ENCODE measurements at places on chromosomes 7 and 10.

DNA sequence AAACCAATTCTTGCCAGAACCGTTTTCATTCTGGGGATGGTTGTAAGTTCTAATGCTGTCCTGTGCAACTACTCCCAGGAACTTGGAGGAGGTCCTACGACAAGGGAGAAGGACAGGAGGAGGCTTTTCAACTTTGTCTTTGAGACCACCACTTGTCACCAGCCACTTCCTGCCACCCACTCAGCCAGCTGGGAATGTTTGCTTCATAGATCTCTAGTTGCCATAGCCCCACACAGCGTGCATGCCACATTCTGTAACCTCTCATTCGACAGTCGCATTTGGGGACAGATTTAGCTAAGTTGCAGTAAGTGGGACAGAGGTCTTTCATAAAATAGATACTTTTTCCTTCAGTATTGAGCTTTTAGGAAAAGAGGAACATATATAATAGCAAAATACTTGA is 78.0 kb downstream of the TAF3 start:
- no peak for DNase-seq

DNA sequence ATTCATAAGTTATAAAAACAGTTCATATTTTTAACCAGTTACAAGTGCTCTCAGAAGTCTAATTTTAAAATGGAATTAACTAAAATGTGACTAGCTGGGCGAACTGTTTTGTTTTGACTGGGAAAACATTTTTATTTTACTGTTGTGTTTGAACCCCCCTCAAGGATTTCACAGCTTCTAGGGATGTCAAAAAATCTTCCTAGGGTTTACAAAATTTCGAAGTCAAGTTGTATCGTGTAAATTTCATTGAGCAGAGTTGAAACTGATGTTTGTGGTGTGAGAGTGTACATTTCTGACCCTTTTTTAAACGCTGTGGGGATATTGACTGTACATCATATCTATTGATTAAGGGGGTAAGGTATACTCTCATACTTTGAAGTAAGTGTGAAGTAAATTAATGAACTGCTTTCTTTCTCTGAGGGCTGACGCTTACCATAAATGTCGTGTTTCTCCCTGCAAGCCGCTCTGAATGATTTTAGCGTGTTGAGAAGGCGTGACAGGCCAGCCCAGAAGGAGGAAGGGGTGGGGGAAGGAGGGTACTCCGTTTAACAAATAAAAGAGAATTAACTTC is 1.8 kb upstream of the SP8 start:
- peak; percentile 31 for DNase-seq

GRCh38 chr7:22666732-22667131 is 60.3 kb upstream of the IL6 start:
- DNase-seq = no peak

- DNase-seq = peak; percentile 87
These were observed 97.9 kb upstream of the IKZF1 start for GRCh38 chr7:50206453-50207250.

DNA sequence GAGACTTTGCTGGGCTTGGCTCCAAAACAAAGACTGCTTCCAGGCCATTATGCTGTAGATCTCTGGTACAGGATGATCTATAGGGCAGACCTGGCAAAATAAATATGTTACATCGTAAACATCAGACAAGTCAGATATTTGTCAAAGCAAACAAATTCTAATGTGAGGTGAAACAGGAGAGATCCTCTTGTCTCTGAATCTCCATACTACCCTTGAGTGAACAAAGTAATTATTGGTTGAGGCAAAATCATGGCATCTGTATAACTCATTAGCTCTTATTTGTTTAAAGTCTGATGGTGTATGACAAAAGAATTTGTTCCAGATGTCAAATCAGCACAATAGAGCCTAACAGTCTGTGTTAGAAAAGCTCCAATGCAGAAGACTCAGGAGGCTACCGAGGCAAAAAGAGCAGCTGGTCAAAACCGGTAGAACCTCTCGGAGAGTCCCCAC is 1291.5 kb downstream of the TYW1 start:
- no peak for DNase-seq

- DNase-seq = no peak
These were observed 100.5 kb upstream of the PPIF start for GRCh38 chr10:79246606-79247275.

GRCh38 chr10:117400329-117400728 is 25.1 kb upstream of the PDZD8 start:
- no peak for DNase-seq

GRCh38 chr10:131979821-131980270 is 1.9 kb downstream of the BNIP3 start:
- DNase-seq = no peak

DNA sequence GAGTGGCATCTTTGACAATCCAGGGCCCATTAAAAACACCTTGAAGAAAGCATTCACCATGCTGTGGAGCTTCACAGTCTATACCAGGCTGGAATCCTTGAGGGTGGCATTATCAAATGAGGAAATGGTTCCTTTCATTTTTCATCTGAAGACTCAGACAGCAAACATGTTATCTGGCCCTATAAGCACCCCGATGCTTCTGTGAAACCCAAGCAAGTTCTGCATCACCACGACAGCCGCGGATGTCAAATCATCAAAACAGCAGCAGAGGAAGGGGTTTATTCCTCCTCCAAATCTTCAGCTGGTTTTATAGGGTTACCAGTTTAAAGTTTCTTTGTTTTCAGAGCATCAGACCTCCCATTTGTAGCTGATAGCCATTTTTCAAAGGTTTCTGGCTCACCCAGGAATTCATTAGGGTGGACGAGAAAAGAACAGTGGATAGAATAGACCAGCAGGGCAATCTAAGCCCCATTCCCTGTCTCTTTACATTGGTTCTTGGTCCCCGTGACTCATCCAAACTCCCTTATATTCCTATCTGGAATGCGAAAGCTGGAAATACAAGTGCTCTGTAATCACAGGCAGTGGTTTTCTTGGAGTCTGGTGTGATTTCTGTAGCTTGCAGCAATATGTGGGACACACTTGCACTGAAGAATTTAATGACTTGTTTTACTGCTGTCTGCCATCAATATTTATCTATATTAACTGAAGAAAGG is 217.9 kb downstream of the SKAP2 start:
- no peak for DNase-seq

- DNase-seq = no peak
These were observed 34.2 kb downstream of the CTBP2 start for GRCh38 chr10:125125951-125126735.

GRCh38 chr7:130845581-130846085 is 111.6 kb upstream of the KLF14 start:
- DNase-seq = no peak

DNA sequence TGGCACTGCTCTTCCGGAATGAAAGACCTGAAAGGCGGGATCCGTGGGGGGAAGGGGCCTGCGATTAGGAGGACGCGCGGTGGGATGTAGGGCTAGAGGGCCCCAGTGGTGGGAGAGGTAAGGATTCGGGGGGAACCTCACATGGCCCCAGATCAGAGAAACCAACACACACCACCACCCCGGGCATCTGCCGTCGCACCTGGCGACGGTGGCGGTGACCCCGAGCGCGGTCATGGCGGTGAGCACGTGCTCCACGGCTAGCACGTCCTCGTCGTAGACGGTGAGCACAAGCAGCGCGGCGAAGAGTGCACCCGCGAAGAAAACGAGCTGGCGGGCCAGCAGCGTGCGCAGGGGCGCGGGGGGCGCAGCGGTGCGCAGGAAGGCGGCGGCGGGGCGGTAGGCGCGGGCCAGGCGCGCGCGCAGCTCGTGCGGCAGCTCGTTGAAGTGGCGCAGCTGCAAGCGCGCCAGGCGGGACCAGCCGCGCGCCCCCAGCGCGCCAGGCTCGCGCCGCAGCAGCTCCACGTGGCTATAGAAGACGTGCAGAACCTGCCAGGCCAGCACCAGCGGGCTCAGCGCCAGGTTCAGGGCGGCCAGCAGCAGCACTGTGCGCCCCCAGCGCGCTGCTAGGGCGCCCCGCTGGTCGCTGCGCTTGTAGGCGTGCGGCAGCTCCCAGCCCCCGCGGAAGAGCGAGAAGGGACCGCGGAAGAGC is 5.7 kb downstream of the ATG9B start:
- DNase-seq = peak; percentile 68

GRCh38 chr7:1946773-1947450 is 276.8 kb downstream of the ELFN1 start:
- no peak for DNase-seq

GRCh38 chr7:12583922-12584321 is 13.4 kb downstream of the SCIN start:
- DNase-seq = no peak

- DNase-seq = no peak
These were observed 682 bp downstream of the TBXAS1 start for GRCh38 chr7:139829775-139830117.

- DNase-seq = no peak
These were observed 69.8 kb upstream of the AGR3 start for GRCh38 chr7:16951483-16952080.

DNA sequence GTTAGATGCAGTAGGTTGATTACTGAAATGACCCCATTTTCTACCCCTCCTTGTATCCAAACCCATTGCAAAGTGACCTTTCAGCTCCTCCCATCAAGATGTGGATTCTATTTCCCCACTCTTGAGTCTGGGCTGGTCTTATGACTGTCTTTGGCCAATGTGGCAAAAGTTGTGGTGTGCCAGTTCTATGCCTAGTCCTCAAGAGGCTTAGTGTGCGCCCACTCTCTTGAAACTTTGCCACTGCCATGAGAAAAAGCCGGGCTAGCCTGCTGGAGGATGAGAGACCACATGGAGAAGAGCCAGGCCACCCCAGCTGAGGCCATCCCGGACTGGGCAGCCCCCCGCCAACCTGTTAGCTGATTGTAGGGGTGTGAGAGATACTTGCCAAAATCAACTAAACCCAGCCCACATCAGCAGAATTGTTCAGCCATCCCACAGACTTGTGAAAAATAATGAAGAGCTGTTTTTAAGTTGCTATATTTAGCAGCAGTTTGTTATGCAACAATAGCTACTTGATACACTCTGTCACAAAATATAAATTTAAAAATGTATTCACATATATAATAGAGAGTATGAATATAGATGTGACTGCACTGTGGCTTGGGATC is 131.0 kb upstream of the PALS2 start:
- no peak for DNase-seq

DNA sequence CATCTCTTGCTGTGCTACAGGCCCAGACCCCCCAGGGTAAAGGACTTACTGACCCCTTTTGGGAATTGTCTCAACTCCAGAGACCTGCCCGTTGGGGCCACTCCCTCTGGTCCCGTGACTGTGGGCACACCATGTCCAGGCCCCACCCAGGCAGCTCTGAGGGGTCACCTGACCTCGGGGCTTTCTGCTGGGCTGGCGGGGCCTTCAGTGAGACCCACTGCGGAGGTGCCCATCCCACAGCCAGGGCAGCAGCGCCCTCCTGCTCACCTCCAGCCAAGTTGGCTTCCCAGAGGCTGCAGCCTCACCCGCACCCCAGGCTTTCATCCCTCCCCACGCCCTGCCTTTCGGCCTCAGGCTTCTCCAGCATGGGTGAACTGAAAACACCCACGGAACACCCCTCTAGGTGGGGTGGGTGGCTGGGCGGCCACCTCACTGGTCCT is 147.2 kb downstream of the DNAJB6 start:
- no peak for DNase-seq

DNA sequence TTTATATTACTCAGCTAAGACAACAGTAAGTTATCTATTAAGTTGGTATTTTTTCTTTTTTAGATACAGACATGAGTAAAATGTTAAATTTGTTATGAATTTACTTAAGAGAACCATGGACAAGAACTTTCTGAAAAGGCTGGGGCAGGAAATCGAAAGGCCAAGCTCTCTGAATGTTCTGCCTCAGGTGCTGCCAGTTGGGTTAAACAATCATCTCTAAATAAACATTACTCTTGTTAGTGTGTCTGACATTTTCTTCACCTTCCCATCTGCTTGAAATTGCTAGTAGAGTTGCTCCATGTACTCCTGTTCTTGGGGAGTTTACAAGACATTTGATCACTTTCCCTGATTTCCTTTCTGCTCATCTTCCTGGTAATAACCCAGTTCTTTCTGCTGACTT is 87.5 kb downstream of the ANKRD7 start:
- DNase-seq = no peak

DNA sequence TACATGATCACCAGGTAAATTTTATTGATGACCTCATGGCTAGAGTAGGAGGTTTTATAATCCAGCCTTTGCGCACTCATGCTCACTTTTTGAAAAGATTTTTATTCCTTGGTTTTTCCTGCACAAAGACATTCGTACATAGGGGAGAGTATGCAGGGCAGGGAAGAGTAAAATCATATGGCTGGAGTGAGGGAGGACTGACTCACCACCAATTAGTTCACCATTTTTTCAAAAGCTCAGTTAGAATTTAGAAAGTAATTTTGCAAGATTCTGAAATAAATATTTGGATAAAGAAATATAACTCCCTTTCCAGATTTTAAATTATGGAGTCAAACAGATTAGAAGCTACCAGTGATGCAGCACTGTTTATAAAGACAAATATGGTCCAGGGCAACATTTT is 111.9 kb downstream of the SEMA3D start:
- no peak for DNase-seq

DNA sequence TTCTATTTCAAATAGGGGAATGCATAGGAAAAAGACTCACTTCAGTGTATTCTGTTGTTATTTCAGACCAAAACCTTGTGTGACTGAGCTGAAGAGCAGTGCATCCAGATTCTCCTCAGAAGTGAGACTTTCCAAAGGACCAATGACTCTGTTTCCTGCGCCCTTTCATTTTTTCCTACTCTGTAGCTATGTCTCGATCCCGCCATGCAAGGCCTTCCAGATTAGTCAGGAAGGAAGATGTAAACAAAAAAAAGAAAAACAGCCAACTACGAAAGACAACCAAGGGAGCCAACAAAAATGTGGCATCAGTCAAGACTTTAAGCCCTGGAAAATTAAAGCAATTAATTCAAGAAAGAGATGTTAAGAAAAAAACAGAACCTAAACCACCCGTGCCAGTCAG is 12.0 kb downstream of the TET1 start:
- DNase-seq = no peak

GRCh38 chr7:52482076-52482475 is 553.4 kb upstream of the POM121L12 start:
- no peak for DNase-seq

- peak; percentile 75 for DNase-seq
These were observed 13.7 kb downstream of the SRGN start for GRCh38 chr10:69101451-69102095.

DNA sequence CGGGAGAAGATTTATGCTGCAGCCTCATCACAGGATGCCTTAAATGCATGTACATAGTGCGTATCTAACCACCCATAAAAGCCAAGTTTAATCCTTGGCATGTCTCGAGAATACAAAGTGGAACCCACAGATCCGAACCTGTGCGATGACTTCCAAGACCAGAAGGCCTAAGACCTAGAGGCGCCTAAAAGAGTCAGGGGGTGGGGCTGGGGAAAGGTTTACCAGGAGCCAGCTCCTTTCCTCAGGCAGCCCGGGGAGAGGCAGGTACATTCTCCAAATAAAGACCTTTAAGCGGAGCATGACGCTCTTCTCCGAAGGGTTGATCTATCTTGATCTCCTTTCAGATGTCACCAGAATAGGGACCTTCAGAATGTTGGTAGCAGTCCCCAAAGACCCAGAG is 9.7 kb downstream of the SP8 start:
- no peak for DNase-seq

DNA sequence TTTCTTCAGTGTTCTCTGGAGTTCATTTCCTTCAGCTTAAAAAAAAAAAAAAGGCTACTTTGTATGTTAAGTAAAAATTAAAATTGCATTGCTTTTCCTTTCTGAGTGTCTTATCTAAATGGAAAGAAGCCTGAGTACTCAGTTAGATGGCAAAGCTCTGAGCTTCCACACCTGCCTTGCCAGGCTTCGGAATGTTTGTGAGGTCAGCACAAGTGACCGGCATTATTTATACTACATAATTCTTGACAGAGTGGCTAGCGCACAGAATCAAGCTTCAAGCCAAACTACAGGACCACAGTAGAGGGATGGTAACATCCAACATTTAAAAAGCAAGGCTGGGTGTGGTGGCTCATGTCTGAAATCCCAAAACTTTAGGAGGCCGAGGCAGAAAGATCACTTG is 17.3 kb downstream of the PIP4K2A start:
- DNase-seq = no peak
